ENCODE measurements at places on chromosomes 1 and 21.

GRCh38 chr1:37306461-37306860 is 167.9 kb upstream of the ZC3H12A start:
- no peak for DNase-seq

GRCh38 chr1:18175051-18175450 is 67.5 kb downstream of the IGSF21 start:
- DNase-seq: no peak

- no peak for DNase-seq
Measured at GRCh38 chr21:41135746-41136145, 32.2 kb upstream of the BACE2 start.

DNA sequence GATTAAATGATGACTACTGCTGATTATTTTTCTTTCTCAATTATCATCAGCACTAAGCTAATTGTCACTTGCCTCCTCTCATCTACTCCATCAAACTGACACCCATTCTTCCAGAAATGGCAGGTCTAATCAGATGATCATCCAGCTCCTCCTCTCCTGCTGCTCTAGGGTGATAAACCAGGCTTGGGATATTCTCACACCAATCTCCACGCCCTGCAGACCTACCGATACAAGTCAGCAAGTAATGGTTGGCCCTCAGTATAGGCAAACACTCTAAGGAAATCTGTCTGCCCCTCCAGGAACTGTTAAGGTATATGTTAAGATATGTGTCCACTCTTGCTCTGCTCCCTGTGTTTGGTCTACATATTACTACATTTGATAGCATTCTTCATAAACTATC is 36.3 kb upstream of the C1orf21 start:
- no peak for DNase-seq

DNA sequence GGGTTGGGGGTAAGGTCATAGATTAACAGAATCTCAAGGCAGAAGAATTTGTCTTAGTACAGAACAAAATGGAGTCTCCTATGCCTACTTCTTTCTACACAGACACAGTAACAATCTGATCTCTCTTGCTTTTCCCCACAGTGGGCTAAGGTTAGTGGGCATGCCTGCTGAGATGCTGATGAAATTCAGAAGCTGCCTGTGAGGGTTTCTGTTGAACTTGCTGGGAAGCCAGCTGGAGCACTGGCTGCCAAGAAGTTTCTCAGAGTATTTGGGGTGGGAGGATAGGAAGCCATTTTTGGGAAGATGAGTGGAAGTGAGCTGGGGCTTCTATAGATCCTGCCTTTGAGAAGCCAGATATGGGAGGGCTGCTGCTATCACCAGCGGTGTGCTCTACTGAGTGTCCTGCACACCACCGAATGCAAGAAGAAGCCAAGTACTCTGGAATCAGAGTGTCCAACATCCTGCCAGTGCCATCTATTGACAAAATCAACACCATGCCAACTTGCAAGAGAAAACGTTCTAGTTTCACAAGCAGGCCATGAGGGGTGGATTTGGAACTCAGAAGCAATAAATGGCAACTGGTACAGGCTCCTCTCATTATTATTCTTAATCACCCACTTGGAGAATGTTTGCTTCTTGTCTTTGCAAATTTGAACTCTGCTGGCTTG is 102.7 kb downstream of the PTPRU start:
- no peak for DNase-seq

GRCh38 chr1:204828352-204828850 is 42.3 kb upstream of the NFASC start:
- no peak for DNase-seq

DNA sequence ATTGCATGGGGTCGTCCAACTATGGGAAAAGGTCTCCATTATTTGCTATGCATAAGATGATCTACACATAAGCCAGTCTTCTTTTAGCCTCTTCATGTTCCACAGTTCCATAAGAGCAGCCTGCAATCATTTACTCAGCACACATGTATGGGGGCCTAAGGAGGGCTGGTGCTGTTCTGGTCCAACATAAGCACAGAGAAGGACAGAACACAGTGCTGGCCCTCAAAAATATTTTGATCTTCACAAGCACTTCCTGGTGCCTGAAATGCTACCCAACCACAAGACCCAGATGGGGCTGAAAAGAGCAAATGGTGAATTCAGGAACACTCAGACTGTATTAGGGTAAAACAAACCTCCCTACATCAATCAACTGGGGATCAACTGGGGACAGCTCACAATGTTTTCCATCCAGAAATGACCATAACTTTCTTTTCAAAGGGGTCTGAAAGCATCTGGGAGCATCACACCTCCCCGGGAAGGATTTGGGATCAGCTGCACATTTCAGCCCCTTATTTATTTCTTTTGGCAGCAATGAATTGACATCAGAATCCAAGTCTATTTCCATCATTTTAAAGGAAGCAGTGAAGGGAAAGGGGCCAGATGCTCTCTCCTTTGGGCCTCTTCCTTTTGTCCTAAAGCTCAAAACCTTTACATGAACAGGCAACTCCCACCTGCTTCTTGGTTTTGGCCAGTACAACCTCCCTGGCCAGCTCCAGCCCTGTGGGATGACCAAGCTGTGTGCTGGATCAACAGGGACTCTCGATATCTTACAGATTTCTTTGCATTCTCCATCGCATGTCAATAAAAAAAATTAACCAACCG is 45.7 kb downstream of the KCNN3 start:
- DNase-seq: no peak

DNA sequence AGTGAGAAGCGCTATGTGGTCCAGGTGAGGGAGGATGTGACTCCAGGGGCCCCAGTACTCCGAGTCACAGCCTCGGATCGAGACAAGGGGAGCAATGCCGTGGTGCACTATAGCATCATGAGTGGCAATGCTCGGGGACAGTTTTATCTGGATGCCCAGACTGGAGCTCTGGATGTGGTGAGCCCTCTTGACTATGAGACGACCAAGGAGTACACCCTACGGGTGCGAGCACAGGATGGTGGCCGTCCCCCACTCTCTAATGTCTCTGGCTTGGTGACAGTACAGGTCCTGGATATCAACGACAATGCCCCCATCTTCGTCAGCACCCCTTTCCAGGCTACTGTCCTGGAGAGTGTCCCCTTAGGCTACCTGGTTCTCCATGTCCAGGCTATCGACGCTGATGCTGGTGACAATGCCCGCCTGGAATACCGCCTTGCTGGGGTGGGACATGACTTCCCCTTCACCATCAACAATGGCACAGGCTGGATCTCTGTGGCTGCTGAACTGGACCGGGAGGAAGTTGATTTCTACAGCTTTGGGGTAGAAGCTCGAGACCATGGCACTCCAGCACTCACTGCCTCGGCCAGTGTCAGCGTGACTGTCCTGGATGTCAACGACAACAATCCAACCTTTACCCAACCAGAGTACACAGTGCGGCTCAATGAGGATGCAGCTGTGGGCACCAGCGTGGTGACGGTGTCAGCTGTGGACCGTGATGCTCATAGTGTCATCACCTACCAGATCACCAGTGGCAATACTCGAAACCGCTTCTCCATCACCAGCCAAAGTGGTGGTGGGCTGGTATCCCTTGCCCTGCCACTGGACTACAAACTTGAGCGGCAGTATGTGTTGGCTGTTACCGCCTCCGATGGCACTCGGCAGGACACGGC is 2.2 kb downstream of the CELSR2 start:
- DNase-seq: no peak
